ENCODE measurements at places on chromosomes 7 and 10.

- no peak overlapping the region for H3K4me3 ChIP-seq
- peaks cover 97% of the 10 kb centered on the region for H3K36me3 ChIP-seq
- H3K27ac ChIP-seq = peak overlapping the region; percentile 10
- no peaks in the 10 kb centered on the region for H3K27me3 ChIP-seq
- peaks cover 12% of the 10 kb centered on the region for H3K4me1 ChIP-seq
Measured at GRCh38 chr7:1473864-1474512, 14.7 kb upstream of the MICALL2 start.

DNA sequence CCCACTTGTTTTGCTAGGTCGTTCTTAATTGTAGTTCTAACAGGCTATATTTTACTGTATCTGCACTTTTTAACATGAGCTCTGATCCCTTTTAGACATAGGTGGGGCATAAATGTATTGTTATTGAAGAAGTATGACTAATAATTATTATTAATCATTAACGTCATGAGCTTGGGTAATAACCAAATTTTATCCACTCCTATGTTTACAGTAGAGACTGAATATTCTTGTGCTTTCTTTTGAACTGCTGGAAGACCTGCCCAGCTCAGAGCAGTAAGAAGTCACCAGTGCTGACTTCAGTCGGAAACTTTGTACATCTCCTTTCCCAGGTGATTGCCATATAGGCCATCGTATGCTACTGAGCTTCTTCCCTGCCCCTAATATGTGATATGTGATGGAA, 18.7 kb downstream of the PKD2L1 start:
- no peaks in the 10 kb centered on the region for H3K36me3 ChIP-seq
- H3K4me3 ChIP-seq = no peak overlapping the region
- peak overlapping the region; percentile 86 for H3K27ac ChIP-seq
- H3K27me3 ChIP-seq = no peaks in the 10 kb centered on the region
- H3K4me1 ChIP-seq = peaks cover 62% of the 10 kb centered on the region
- no peak for DNase-seq

DNA sequence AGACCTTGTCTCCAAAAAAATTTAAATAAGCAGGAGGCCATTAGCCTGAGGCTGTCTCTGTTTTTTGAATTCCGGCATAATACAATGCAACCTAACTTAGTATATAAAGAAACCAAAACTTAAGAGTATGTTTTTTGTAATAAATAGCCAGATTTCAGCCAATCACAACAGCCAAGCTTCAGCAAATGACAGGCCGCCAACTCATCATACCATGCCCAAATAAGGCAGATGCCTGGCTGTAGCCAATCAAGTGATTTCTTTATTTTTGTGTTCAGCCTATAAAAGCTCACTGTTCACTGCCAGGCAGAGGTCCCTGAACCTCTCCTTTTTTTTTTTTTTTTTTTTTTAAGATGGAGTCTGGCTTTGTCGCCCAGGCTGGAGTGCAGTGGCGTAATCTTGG, 12.7 kb upstream of the PURB start:
- H3K4me1 ChIP-seq = peaks cover 6% of the 10 kb centered on the region
- H3K36me3 ChIP-seq = no peaks in the 10 kb centered on the region
- no peak overlapping the region for H3K27ac ChIP-seq
- H3K27me3 ChIP-seq = no peaks in the 10 kb centered on the region
- DNase-seq = no peak

DNA sequence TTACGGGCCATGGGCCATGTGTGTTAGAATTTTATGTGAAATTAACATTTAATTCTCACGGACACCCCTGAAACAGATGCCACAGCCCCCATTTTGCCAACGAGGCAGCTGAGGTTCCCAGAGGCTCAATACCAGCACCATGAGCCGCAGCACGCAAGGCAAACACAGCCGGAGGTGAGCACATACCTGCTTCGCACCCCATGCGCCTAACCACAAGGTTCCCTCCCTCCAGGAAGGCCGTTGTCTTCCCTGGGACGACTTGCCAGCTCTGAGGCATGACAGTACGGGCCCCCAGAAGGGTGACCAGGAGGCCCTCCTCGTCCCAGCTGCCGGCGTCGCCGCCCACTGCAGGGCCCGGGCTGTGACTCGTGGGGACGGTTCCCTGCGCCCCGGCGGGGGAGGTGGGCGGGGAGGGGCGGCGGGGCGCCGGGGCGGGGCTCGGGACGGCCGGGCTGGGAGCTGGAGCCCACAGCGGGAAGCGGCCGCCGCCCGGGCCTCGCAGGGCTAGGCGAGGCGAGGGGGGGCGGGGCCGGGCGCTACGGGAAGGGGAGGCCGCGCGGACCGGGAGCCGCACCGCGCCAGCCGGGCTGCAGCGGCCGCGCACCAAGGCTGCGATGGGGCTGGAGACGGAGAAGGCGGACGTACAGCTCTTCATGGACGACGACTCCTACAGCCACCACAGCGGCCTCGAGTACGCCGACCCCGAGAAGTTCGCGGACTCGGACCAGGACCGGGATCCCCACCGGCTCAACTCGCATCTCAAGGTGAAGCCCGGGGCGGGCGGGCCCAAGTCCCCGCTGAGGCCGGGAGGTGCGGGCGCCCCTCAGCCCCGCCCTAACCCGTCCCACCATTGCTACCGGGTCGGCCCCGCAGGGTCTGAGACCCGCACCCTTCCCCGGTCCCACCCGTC, at the start of gene CAV2:
Gene CAV2 (plus strand): TSS at position 571 of the 910 bp plus-strand sequence. CDS start 44 bp downstream, at position 615.
- H3K27ac ChIP-seq = peak within 1 kb of the TSS; percentile 97
- H3K36me3 ChIP-seq = no peaks in the 10 kb centered on the region
- no peaks in the 10 kb centered on the region for H3K27me3 ChIP-seq

DNA sequence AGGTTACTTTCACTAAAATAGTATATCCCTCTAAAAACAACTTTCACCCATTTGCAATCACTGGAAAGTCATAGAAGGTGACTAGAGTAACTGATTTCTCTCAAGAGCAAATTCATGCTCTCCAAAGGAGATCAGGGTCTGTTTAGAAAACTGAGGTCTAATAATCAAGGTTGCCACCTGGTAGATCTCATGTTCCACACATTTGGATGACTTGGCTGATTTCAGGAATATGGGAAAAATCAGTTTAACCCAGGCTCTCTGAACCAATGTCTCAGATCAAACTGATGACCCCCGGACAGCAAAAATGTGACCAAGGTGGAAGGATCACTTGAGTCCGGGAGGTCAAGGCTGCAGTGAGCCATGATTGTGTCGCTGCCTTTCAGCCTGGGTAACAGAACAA, 562.4 kb upstream of the C7orf33 start:
- H3K36me3 ChIP-seq = no peaks in the 10 kb centered on the region
- no peak overlapping the region for H3K27ac ChIP-seq
- H3K27me3 ChIP-seq = no peaks in the 10 kb centered on the region
- DNase-seq = no peak

DNA sequence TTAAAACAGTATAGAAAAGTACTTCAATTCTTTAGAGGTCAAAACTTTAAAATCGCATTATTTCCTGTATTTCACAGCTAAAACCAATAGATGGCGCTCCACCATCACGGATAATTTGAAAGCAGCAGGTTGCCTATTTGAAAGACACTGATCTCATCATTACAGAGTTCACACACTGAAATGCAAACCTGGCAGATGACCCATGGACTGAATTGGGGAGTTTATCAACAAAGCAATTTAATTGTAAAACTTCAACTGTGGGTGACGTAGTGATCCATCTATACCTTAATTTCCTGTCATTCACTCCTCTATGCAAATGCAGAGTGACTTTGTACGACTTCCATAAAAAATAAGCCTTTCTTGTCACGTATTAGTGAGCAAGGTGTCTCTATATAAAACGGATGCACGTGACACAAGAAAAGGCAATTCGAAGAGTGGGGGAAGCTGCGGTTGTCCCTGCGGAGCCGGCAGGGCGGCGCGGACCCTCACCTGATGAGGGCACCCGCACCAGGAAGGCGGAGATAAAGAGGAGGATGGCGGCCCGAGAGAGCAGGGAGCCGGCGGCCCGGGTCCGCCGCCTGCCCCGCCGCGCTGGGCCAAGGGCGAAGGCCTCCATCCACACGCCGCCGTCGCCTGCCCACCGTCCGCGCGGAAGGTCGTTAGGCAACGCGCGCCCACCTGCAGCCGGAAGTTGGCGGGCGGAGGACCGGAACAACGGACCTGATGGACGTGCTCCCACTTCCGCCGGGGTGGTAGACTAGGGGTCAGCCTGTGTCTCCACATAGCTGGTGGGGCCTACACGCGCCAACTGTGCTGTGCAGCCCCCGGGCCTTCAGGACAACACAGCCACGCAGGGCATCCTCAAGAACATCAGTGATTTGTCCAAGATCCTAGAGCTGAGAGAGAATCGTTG, at the start of gene ZPBP:
Gene ZPBP (minus strand): TSS at position 668 of the 913 bp plus-strand sequence. CDS start 52 bp downstream, at position 616.
- no peaks in the 10 kb centered on the region for H3K27me3 ChIP-seq
- H3K36me3 ChIP-seq = no peaks in the 10 kb centered on the region
- peaks cover 4% of the 10 kb centered on the region for H3K4me1 ChIP-seq

DNA sequence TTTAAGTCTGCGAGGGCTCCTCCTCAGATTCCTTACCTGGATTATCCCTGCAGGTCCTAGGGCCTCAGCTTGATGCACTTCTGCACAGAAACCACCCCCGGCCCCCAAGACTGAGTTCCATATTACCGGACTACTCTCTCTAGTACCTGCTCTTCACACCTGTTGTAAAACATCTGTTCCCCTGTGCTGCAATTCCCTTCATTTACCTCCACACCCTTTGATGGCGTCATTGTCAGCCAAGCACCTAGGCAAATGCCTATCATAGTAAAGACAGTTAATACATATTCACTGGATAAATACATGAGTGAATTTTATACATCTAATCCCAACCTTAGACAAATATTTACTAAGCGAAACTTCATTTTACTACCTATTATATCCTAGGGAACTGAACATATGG, 275.5 kb downstream of the PLXDC2 start:
- H3K4me3 ChIP-seq = no peak overlapping the region
- no peak overlapping the region for H3K27ac ChIP-seq
- H3K27me3 ChIP-seq = no peaks in the 10 kb centered on the region
- no peak for DNase-seq
- H3K4me1 ChIP-seq = peaks cover 11% of the 10 kb centered on the region

DNA sequence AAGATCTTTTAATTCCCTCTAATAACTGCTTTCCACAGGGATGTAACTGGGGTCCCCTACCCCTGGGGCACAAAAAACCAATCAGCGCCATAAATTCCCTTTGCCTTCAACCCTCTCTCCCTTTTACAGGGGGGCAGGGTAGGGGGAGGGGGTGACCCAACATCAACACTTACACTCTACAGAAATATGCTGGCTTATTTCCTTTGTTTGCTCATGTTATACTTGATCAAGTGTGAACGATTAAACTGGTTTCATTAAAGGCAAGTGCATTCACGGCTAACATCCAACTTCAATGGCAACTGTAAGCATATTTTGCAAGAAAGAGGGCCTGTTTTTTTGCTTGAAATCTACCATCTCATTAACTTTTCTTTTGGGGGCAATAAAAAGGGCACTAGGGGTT, 2.9 kb downstream of the CTBP2 start:
- no peaks in the 10 kb centered on the region for H3K27me3 ChIP-seq
- peaks cover 46% of the 10 kb centered on the region for H3K4me1 ChIP-seq
- peak overlapping the region; percentile 11 for H3K27ac ChIP-seq
- H3K4me3 ChIP-seq = peak overlapping the region; percentile 97
- DNase-seq = no peak

DNA sequence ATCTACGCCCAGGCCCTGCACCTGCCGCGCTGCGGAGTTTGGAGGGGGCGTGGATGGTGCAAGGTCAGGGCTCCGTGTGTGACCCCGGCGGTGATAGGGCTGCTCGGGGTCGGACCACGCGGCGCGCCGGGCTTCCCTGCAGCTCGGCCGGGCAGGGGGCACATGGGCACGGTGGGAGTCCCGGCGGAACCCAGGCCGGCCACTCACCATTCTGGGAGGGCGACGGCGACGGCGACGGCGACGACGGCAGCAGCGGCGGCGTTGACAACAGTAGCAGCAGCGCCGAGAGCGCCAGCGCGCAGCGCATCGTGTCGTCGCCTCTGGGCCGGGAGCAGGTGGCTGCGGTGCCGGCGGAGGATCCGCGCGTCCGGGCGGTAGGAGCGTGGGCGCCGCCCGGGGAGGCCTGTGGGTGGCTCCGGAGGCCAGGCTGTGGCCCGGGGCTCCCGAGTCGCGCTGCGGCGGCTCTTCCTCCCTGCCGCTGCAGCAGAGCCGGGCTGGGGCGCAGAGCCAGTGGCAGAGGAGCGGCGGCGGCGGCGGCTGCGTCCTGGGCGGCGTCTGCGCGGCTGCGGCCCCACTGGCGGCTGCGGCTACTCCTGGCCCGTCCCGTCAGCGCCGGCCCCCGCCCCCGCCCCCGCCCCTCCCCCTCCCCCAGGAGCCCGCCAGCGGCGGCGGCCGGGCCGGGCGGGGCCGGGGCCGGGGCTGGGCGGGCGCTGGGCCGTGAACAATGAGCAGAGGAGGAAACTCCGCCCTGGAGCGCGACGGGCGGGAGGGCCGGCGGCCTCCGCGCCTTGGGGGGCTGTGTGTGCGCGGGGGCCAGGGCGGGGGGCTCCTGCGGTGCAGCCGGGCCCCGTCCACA, at the start of gene PODXL:
Gene PODXL (minus strand): TSS at position 576 of the 856 bp plus-strand sequence. CDS start 269 bp downstream, at position 307.
- peak within 1 kb of the TSS; percentile 62 for H3K4me3 ChIP-seq
- H3K4me1 ChIP-seq = peaks cover 37% of the 10 kb centered on the region
- no peaks in the 10 kb centered on the region for H3K27me3 ChIP-seq
- H3K27ac ChIP-seq = peak within 1 kb of the TSS; percentile 72

- no peak for DNase-seq
- H3K27me3 ChIP-seq = no peaks in the 10 kb centered on the region
- no peak overlapping the region for H3K27ac ChIP-seq
- H3K4me3 ChIP-seq = no peak overlapping the region
Measured at GRCh38 chr10:45429790-45430189, 55.8 kb downstream of the ALOX5 start.

DNA sequence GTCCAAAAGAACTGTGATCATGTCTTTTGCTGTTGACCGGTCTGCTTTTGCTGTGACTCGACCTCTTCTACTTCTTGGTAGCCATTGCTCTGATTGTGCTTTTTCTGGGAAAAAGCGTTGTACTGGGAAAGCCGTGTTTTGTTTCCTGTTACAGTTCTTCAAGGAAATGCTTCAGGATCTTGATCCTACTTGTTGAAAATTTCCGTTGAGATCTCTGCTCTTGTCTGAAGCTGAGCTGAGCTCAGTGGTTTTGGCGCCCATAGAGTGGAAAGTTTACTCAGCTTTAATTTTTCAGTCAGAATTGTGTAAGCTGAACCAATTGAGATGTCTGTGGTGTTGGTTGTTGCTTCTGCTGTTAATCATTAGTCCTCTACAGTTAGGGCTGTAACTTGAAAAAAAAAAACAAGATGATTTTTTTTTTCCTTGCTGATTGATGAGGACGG, 302.2 kb downstream of the CCDC3 start:
- no peaks in the 10 kb centered on the region for H3K27me3 ChIP-seq
- no peaks in the 10 kb centered on the region for H3K36me3 ChIP-seq
- no peak for DNase-seq
- H3K27ac ChIP-seq = peak overlapping the region; percentile 59
- no peak overlapping the region for H3K4me3 ChIP-seq

GRCh38 chr7:107898997-107899594, 8.1 kb downstream of the DLD start:
- H3K36me3 ChIP-seq = peaks cover 61% of the 10 kb centered on the region
- no peaks in the 10 kb centered on the region for H3K4me1 ChIP-seq
- no peaks in the 10 kb centered on the region for H3K27me3 ChIP-seq
- H3K4me3 ChIP-seq = no peak overlapping the region
- H3K27ac ChIP-seq = no peak overlapping the region
- DNase-seq = no peak
